ENCODE measurements at places on chromosomes 7 and 10.

DNA sequence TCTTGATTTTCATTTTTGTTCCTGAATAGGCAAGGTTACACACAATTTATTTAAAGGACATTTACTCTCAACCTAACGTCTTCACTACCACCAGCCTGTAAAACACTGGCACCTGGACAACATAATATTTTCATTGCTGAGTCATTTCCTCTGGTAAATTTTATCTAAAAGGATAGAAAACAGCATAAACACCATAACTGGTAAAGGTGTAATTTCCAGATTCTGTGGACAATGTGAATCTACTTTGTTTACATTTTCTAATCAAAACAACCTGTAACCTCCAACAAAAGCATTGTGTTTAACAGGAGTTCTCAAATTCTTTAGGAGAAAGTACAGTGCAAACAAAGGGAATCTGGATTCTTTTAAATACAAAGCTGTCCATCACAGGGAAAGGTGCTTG is 472.0 kb upstream of the AKR1E2 start:
- peak; percentile 49 for DNase-seq

DNA sequence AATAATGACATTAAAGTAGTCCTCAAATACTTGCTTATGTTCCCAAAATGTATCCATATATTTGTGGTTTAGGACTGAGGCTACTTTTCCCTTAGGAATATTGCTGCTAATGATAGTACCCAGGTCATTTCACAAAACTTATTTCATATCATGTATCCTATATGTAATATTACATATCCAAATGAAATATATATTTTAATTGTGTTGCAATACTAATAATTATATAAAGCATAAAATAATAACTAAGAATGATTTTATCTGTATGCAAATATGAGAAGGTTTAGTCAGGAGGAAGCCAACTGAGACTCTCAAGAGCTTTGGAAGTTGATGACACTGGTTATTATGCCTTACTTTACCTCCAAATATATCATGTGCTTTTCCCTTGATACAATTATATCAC is 231.5 kb upstream of the KLF14 start:
- no peak for DNase-seq

DNA sequence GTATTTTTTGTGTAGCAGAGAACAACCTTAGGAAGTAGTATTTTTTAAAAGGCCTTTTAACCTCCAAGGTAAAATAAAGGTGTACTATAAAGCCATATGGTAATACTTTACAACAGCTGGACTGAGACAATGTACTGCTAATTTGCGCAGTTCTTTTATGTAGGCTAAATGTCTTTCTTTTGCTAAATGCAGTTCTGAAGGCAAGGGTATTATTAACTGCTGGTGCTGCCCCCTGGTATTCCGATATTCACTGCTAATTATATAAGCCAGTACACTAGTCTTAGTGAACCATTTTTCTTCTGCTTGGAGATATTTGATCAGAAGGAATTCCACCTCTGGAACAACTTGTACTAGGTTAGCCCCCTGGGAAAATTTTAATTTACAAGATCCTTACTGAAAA is 272.0 kb upstream of the FERD3L start:
- DNase-seq = no peak

DNA sequence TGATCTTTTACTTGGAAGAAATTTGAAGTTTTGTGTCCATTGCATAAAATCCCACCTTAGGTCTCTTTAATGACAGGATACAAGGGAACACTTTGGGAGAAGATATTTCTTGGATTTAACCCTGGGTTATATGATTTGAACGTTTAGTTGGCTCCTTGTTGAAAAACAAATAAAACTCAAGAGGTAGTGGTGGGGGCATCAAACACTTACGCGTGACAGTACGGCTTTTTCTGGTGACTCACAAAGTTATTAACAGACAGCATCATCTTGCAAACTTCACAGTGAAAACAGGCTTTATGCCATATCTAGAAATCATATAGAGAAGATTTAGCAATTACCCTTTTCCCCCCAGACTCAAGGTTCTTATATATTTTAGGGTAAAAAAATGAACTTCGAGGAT is 699 bp downstream of the NRAP start:
- DNase-seq = no peak

DNA sequence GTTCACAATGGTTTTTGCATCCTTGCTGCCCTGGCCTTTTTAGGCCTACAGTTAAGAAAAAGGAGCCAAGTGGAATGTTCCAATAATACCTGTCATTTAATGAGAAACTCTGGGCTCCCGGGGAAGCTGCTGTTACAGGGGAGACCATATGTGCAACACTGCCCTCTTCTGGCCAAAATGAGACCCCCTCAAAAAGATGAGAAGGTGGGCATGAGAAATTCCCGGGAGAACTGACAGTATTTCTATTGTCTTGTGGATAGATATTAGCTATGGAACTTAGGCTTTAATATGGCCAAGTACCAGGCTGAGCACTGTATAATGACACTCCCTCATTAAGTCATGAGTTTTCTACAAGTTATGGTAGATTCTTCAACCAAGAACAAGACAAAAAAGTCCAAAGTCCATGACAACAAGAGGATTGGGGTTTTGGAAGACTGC is 99.4 kb downstream of the CCDC3 start:
- peak; percentile 67 for DNase-seq

DNA sequence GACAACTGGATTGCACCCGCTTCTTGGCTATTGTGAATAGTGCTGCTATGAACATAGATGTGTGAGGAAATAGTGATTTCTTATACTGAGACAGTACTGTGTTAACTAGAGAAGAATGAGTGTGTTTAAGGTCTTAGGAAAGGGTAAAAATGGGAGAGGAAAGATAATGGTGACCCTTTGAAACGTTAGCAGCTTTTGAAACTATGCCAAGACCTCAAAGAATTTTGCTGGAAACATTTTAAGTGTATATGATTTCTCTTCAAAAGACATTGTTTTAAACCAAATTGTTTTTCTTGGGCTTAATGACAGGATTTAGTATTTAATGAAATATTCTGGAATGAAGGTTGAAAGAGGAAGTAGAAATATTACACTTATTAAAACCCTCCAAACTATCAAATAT is 100.8 kb upstream of the ARHGAP21 start:
- peak; percentile 12 for DNase-seq

DNA sequence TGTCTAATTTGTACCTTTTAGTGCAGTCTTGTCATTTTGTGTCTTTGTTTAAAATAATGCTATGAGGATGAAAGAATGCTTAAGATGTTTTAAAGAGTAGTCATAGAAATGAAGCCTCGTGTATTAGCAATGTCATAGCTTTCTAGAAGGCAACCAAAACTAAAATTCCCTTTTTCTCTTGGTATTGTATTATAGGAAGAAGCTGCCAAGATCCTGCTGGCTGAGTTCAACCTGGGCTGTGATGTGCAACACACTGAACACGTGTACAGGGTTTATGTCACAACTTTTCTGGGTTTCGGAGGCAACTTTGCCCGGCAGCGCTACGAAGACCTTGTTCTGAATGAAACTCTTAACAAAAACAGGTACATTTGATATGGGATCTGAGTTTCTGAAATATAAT is 36.2 kb downstream of the COX15 start:
- DNase-seq = peak; percentile 40

DNA sequence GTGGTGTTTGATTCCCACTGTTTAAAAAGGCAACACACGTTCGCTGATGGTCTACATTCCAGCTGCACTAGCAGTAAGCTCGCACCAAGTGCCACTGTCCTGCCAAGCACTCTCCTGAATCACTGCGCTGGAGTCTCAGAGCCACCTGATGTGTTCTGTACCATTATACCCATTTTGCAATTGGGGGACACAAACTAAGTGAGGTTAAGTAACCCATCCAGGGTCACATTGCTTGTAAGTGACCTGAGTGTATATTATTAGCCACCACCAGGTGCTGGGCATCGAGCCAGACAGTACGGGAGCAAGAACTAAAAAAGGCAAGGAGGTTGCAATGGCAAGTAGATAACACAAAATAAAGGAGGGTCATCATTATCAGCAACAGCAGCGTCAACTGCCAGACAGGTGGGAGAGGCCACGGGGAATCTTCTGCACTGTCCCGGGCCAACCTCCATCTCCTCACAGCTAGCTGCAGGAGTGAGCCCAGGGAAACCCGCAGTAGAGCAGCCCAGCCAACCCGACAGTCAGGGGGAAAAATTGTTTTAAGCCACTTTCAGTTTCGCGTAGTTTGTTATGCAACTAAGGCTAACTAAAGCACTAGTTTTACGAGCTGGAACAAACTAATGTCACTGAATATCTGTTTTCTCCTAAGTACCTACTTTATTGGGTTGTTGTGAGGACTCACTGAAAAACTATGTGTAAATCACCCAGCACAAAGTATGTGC is 712 bp upstream of the CPVL start:
- no peak for DNase-seq

- peak; percentile 43 for DNase-seq
Measured at GRCh38 chr10:28317760-28318159, 14.9 kb upstream of the MPP7 start.

DNA sequence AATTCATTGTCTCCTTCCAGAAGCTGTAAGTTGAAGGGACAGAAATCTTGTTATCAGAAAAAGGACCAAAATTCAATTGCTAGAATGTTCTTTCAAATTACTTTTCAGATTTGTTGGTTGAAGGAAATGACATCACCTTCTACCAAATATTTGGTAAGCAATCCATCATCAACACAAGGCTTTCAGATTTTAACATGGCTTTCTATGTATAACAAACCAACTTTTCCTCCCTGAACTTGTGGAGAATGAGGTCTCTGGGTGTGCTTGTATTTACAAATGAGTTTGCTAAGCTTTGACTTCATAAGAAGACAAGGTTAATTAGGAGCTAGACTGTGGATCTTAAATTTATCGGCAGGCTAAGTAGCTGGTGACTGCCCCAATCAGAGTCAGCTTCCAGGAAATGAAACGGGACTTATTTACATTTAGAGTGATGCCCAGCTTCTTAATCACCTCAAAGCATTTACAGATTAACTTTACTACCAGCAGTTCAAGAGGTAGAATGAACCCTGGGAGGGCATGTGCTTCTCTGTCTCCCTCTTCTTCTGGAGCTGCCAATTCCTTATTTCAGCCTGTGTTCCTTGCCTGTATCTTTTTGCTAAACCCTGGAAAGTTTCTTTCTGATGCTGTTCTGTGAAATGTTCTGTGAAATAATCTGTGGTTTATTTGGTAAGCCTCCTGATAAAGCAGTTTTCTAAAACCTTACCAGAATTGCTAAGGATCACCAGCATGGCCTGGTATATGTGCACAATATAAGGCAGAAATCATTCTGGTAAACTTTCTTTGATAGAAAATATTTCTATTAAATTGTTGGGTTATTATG is 248.8 kb upstream of the FZD8 start:
- DNase-seq = no peak

DNA sequence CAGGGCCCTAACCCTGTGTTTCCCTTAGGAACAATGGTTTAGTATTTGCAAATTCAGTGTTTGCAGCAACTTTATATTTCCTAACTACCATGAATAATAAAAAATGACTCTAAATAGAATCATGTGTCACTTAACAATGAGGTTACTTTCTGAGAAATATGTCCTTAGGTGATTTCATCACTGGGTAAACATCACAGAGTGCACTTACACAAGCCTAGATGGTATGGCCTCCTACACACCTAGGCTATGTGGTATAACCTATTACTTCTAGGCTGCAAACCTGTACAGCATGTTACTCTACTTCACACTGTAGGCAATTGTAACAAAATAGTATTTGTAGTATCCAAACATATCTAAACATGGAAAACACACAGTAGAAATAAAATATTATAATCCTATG is 1174.6 kb upstream of the LRRTM3 start:
- DNase-seq = no peak

DNA sequence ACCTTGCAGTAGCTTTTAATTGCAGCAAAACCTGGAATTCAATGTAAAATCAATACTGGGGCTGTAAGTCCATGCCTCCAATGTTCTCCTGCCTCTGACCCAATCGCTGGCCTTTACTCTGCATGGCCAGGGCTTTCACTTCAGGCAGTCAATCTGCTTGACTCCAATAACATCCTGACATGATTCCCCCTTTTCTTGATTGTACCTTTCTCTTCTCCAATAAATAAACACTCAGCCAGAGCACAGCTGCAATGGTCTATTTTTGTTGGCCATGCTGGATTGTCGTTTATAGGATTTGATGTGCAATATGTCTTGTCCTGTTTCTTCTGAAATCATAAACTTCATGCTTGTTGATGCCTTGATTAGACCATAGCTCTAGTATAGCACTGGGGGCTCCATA is 97.8 kb upstream of the COL1A2 start:
- no peak for DNase-seq

Measured in fibroblast of upper back skin (primary cell).